ENCODE measurements at places on chromosomes 2 and 18.

DNA sequence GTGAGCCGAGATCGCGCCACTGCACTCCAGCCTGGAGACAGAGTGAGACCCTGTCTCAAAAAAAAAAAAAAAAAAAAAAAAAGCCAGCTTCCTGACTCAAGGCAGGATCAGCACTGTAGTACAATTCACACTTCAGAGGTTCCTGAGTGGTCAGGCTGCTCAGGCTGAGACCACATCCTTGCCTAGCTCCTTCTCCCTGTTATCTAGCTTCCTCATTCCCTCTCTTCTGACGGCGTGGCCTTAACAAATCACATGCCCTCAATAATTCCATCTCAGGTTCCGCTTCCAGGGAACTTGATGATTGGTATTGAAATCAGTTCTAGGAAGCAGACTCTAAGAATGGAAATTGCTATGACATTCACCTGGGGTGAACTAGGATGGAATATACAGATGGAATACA, 29.8 kb upstream of the KDM3A start:
- no peak for DNase-seq

- DNase-seq: no peak
Observed at GRCh38 chr2:221485503-221485870, 86.6 kb downstream of the EPHA4 start.

DNA sequence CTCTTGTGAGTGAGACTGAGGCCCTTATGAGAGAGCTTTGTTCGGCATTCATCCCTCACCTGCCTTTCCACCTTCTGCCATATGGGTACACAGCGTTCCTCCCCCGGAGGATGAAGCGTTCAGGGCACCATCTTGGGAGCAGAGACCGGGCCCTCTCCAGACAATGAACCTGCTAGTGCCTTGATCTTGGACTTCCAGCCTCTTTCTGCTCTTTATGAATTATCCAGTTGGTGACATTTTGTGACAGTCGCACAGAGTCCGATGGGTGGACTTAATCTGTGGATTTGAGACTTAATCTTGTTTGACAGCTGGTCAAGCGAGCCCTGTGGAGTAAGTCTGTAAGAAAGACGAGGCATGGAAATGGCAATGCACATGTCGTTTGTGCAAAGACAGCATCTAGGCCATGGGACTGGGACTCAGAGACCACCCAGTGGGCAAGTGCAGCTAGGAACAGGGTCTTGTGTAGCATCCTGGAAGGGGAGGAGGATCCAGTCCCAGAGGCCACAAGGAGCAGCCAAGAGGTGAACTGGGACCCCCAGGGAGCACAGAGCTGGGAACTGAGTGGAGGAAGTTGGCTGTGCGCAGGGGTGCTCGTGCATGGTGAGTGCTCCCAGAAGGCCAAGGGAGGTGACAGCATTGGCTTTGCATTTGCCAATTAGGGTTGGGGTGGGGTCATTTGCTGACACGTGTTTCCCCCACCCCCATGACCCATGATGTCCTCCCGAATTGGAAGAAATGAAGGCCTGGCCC, 69.5 kb upstream of the HDAC4 start:
- DNase-seq: no peak

DNA sequence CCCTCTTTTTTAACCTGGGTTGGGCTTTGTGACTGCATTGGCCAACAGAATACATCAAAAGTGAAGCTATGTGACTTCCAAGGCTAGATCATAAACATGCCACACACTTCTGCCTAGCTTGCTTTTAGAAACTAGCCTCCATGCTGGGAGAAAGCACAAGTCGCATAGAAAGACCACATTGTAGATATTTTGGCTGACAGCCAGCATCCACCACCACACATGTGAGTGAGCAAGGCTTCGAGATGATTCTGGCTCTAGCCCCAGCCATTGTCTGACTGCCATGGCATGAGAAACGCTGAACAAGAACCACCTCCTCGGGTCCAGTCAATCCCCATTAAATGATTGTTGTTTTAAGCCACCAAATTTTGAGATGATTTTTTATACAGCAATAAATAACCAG, 66.8 kb upstream of the STPG4 start:
- no peak for DNase-seq

- no peak for DNase-seq
Observed at GRCh38 chr2:96655526-96655925, 13.0 kb downstream of the FER1L5 start.

DNA sequence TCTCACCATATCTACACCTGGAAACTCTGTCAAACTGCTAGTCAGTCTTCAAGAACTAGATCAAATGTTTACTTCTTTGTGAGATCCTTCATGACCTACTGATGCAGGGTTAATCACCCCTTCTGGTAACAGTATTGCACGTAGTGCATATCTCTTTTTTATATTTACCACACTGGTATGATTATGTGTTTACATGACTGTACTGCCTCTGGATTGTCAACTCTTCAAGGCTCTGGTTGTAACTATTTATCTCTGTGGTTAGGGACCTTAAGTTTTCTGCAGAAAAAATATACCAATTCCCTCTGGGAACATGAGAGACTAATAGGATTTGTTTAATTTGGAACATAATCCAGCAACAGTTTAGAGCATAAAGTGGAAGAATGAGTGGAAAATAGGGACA, 135.5 kb downstream of the PDE1A start:
- DNase-seq: no peak

DNA sequence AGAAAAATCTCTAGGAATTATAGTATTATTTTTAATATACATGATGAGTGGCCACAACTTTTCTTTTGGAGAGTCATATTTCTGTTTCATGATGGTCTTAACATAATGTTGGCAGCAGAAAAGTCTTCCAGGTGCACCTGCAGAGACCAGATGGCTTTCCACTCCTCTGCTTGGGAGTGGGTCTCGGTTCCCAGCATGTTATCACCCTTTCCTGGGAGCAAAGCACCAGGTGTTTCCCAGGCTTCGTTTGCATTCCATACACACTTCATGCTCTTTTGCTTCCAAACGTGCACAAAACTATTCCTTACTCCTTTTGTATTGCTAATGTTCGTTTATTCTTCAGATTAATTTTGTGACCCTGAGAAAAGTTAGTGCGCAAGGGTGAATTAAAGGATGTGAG, 305.2 kb downstream of the CDH2 start:
- no peak for DNase-seq

DNA sequence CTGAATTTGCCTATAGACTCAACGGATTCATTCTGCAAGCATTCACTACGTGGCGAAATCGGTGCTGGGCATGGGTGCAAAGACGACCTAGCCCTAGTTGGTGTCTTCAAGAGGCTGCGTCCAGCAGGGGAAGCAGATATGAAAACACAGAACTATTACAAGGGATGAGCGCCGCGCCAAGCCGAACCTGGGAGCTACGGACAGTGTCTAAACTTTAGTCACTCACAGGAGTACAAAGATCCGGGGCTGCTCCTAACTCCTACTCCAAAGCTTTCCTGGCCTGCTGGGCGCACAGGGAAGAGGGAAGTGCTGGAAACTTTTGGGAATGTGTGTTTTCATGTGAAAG, 732 bp upstream of the ANXA4 start:
- DNase-seq: peak; percentile 11

- DNase-seq: no peak
Observed at GRCh38 chr2:202169832-202170424, 68.5 kb downstream of the SUMO1 start.

- no peak for DNase-seq
Observed at GRCh38 chr2:183946193-183946592, 652.1 kb upstream of the ZNF804A start.

DNA sequence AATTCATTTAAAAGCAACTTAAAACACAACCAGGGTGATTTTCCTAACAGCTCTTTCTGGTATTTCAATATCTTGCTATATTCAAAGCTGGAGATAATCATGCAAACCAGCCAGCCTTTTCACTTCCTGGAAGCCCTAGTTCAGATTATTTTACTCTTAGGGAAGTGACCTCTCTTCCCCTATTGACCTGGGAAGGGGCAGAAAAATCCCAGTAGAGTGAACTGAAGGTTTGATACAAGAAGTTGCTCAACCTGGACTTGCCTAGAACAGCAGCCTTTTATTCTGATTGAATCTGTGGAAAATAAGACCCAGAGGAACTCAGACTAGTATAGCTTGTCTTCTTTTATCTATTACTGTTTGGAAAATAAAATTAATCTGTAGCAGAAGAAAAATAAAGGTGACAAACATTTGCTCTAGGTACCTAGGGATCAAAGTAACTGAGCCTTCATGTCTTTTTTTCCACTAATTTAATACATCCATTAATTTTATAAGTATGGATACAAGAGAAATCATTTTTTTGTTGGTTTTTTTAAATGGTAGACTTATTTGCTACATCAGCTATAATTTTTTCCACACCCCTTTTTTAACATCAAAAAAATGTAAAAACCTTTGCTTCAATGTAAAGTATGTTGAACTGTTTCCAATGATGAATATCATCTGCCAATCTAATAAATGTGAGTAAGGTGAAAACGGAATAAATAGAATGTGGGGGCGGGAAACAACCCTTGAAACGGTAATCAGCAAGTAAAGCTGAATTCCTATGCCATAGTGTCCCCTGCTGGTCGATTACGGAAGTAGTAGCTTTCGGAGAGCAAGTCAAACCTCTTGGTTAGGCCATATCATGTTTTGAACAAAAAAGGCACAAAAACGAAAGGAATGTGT, 629.9 kb downstream of the NRXN1 start:
- DNase-seq: no peak

Data from stimulated activated CD4-positive, alpha-beta T cell treated with anti-CD3 and anti-CD28 coated beads, Interleukin-12 subunit alpha, Interleukin-12 subunit beta, amount 100 ng/mL, for 24 hours (primary cell).